ENCODE measurements at places on chromosomes 2 and 18.

DNA sequence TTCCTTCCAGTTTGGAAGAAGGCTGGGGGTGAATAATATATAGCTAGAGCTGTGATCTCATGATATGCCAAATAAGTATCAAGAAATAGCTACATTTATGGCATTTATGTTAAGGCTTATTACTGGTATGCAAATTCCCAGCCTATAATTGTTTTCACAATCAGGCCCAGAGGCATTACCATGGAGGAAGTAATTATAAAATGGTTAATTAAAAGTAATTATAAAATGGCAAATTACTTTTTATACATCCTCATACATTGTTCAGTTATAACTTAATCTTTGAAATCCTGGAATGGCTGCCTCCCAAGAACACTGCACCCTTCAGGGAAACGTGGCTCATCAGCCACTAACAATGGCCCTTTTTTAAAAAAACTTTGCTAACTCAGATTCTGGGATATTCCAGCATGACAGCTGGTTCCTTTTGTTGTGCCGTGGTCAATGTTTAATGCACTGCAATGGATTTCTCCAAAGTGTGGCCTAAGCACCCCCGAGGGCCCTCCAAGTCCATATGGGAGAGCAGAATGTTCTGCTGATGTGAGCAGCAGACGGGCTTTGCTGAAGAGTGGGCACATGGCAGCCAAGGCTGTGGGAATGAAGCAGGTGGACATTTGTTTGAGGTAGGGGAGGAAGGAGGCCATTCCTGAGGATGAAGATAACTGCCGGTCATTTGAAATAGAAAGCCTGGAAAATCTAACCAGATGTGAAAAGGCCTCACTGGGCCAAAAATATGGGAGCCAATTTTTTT, 483.5 kb upstream of the GCFC2 start:
- DNase-seq, result no peak

GRCh38 chr18:1779587-1779986, 791.7 kb downstream of the METTL4 start:
- no peak for DNase-seq

GRCh38 chr2:109271920-109272319, 142.9 kb downstream of the SH3RF3 start:
- DNase-seq, result no peak

GRCh38 chr2:27704342-27704876, 40.7 kb downstream of the SLC4A1AP start:
- DNase-seq, result no peak

GRCh38 chr2:227388537-227389011, 825 bp upstream of the SCYGR1 start:
- DNase-seq, result no peak

DNA sequence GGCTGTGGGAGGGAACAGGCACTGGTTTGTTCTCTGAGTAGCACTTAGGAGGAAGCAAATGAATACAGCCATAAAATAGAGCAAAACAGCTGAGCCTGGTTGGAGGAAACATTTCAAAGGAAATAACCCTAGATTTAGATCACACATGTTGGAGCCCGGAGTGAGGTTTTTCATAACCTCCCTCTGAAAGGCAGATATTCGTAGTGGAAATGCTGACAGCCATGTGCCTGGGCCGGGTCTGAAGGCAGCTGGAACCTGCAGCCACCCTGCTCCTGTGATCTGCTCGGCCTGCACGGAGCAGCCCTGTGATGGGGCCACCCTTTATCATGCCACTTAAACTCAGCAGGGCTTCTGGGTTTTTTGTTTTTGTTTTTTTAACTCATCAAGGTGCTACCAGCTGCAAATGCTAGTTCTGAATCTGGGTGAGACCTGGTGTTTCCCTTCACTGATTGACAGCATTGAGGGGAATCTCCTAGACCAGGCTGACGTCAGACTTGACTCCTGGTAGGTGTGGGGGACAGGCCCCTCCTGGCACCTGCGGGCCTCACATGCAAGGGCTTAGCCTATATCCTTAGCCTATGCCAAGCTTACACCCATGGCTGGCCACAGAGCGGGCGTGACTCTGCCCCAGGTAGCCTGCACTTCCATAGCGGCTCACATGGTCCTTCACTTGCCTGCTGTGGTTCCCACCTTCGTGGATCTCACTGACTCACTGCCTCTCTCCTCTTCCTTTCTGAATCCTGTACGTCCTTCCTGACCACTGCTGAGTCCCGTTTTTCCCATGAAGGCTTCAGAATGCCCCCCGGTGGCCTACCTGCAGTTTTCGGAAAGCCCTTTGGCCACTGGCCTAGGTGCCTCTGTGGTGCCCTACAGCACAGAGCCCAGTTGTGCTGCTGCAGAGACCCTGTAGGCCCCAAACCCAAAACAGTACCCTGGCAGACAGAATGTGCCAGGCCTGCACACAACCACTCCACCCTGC, 217.3 kb downstream of the SEPTIN10 start:
- no peak for DNase-seq

DNA sequence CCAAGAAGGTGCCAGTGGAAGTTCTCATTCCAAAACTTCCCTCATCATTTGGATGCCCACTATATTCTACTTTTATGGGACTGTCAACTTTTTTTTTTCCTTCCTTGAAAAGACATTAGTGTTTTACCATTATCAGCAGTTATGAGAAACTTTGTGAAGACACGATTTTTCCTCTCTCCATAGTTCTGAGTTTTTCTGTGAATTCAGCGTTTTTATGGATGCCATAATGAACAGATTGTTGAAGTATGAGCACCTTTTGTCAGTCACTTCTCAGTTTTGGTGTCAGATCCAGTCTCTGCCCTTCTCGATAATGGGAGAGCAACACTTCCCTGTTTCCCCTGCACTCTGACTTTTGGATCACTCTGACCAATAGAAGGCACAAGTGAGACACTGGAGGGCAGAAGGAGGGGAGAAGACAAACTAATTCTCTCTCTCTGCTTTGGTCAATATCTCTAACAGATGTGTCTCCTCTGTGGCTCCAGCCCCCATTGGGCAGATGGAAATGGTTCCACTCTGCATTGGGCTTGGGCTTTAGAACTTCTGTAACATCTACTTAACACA, 53.5 kb upstream of the FN1 start:
- DNase-seq, result no peak

DNA sequence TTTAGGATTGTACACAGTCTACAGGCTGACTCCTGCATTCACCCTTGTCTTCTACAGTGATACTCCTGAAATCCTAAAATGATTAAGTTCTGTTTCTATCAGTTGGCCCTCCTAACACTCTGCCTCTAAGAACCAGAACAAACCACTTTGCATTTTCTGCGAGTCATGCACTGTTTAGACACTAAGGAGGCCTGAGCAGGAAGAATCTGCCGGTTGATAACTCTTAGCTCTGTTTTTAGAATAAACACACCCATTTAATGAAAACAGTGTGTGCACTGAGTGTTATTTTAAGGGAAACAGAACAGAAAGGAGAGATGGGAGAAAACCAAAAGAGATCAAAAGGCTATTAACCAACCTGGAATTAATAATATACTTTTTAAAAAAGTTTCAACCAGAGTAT, 22.9 kb upstream of the SSB start:
- no peak for DNase-seq

DNA sequence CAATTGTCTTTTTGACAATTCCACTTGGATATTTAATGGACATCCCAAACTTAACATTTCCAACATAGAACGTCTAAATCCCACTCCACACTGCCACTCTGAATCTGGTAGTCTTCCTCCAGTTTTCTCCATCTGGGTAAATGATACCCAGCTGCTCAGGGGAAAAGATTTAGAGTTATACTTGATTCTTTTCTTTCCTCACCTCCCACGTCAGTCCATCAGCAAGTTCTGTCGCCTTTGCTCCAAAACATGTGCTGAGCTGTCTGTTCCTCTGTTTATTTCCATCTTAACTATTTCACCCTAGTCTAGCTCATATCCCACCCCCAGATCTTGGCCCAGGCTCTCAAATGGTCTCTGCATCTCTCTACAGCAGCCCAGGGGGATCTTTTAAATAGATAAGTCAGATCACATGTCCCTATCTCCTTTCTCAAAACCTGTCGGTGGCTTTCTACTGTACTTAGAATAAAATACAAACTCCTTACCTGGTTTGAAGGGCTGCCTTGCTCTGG, 43.4 kb upstream of the GMCL1 start:
- DNase-seq, result no peak
